ENCODE measurements at places on chromosomes 12 and 14.

- DNase-seq: no peak
These were observed 839 bp downstream of the SLC38A1 start for GRCh38 chr12:46267825-46268582.

DNA sequence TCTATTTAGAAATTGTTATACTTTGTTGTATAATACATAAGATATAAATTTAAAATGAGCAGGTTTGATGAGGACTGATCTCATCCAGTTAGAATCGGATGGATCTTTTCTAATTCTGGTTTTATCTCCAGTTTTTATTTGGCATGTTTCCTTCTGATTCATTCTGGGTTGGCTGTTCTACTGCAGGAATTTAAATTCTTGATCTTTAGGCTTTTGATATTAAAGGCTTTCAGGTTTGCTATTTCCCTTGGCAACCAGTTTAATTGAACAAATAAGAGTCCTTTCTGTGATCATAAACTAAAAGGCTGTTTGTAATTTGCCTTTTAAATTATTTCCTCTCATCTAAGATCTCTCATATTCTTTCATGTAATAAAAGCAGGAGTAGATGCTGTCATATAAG is 83.4 kb downstream of the PDE6H start:
- no peak for DNase-seq

- DNase-seq: no peak
These were observed 20.0 kb downstream of the DDX51 start for GRCh38 chr12:132123970-132124765.

GRCh38 chr14:30272848-30273832 is 285.8 kb upstream of the G2E3 start:
- no peak for DNase-seq

DNA sequence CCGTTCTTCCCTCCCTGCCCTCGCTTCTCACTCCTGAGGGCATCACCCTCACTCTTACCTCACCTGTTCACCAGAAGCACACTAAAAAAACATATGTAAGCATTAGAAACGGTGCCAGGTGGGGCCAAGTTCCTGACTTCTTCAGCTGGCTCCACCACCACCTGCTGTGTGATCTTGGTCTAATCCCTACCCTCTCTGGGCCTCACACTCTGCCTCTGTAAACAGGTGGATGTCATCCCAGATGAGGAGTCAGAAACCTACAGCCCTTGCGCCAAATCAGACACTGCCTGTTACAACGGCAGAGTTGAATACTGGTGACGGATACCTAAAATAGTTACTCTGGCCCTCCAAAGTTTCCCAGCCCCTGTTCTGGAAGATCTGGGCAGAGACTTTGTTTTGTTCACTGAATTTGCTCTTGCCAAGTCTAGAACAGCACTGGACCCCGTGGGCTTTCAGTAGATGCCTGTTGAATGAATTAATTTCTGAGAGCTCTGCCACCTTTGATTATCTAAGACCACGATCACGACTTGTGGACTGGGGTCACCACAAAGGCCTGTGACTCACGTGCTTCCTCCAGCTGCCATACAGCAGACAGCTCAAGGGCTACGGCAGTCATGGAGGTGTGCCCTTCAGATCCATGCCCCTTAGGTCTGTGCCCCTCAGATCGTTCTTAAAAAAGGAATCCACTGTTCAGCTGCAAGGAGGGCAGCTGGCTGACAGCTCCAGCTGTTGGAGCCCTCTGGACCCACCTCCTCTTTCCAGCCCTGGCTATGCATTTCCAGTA is 71.9 kb downstream of the GSC start:
- no peak for DNase-seq

DNA sequence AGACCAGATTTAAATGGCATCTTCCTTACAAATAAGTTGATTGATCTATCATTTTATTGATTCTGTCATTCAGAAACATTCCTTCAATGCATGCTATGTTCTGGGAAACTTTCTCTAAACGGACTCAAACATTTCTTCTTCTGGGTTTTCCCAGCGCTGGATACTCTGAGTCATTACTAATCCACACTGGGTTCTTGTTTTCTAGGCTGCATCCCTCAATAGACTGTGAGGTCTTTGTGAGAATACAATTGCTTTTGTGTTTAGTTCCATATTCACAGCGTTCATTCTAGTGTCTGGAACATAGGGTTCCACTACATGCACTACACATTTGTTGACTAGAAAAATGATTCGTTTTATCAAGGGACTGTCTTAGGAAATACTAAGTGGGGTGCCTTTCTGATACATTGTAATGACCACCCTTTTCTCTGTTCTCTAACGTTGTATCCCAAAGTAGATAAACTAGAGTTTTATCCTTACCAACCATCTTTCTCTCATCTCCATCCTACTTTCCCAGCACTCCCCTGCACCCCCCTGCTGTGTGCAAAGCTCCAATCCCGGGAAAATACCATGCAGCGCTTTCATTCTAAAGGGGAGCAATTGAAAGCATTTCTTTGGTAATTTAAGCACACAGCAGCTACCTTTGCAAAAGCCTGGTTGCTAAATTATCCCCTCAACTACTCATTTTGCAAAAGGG is 878.7 kb downstream of the DIO2 start:
- no peak for DNase-seq
